Purkinje cell (primary cell): ENCODE measurements at places on chromosomes 4 and X. TPM values are rescaled to one million over a fixed set of nuclear protein-coding genes. Genes with fewer than 3 reads are reported as not detected.

Gene ODAPH
- polyA plus RNA-seq = 0.94 TPM in 1 of 2 replicates, not detected in the other

Gene DRP2
- 1.0 and 1.2 TPM in 2 replicates for polyA plus RNA-seq

Gene FRMD7
- not detected in 2 replicates for polyA plus RNA-seq

Gene SH2D1A
- polyA plus RNA-seq = not detected in 2 replicates

Gene PPEF2
- polyA plus RNA-seq = not detected in 2 replicates

Gene FGF5
- 0.99 and 1.8 TPM in 2 replicates for polyA plus RNA-seq
